CD4-positive, CD25-positive, alpha-beta regulatory T cell (primary cell): ENCODE measurements at places on chromosomes 5 and 9.

DNA sequence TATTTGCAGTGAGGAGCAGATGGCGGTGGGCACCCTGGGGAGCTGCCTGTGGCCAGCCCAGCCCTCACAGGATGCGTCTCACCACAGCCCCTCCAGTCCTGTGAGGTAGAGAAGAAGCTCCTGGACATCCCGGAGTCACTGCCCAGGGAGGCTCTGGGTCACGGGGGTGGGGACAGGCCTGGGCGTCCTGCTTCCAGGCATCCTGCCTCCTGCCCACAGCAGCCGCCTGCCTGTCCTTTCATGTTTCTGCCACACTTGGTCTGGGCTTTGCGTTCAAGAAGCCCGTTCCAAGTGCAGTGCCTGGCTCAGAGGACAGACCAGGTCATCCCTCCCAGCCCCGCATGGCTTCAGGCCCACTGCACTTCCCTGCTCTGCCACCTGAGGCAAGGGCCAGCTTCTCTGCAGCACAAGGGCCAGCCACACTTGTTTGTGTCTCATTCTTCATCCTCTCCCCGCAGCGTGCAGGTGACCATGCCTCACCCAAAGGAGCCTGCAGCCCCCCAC, 38.2 kb downstream of the ZDHHC11B start:
- no peaks in the 10 kb centered on the region for H3K27me3 ChIP-seq
- no peak overlapping the region for H3K27ac ChIP-seq
- no peaks in the 10 kb centered on the region for H3K36me3 ChIP-seq
- H3K4me1 ChIP-seq = no peaks in the 10 kb centered on the region
- no peak for DNase-seq
- no peak overlapping the region for H3K4me3 ChIP-seq

DNA sequence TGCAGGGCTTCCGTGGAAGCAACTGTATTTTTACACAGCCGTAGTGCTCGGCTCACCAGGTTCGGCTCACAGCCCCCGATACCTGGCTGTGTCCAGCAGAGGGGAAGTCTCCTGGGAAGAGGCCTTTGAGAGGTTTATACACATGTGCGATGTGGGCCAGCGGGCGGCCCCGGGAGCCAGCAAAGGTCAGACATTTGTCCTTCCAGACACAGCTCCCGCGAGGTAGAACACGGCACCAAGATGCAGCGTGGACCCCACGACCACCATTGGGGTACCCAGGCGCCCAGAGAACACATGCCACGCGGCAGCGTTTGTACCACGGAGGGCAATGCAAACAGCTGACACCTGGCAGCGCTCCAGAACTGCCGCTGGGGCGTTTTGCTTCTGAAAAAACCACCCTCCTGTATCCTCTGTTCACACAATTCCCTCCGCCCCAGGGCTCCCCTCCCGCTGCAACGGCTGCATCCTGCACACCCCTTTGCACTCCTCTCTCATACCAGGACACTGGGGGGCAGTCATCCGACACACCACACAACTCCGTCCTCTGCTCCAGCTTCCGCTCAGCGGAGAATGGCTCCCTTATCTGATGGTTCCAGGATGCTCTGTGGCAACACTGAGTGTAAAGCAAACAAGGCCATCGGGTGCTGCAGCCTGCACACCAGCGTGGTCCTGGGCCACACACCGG, 235.3 kb downstream of the SYK start:
- no peaks in the 10 kb centered on the region for H3K27me3 ChIP-seq
- H3K27ac ChIP-seq = no peak overlapping the region
- no peaks in the 10 kb centered on the region for H3K36me3 ChIP-seq
- H3K4me1 ChIP-seq = peaks cover 8% of the 10 kb centered on the region
- DNase-seq = peak; percentile 17
- no peak overlapping the region for H3K4me3 ChIP-seq

DNA sequence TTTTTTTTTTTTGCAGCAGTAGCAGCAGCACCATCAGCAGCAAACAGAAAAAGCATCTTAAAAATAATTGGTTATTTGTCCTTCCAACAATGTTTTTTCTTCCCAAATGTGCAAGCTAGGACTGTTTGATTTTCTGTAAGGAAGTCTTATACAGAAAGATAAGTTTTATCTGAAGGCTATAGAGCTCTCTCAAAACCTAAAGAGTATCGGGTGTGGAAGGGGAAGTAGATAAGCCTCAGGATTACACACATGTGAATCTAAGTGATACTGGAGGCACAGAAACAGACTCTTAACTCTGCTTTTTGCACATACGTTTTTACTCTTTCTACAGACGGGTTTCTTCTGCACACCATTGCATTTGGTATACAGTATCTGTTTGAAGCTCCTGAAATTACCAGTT, 184.4 kb upstream of the FTMT start:
- no peaks in the 10 kb centered on the region for H3K27me3 ChIP-seq
- no peaks in the 10 kb centered on the region for H3K36me3 ChIP-seq
- no peak overlapping the region for H3K4me3 ChIP-seq

DNA sequence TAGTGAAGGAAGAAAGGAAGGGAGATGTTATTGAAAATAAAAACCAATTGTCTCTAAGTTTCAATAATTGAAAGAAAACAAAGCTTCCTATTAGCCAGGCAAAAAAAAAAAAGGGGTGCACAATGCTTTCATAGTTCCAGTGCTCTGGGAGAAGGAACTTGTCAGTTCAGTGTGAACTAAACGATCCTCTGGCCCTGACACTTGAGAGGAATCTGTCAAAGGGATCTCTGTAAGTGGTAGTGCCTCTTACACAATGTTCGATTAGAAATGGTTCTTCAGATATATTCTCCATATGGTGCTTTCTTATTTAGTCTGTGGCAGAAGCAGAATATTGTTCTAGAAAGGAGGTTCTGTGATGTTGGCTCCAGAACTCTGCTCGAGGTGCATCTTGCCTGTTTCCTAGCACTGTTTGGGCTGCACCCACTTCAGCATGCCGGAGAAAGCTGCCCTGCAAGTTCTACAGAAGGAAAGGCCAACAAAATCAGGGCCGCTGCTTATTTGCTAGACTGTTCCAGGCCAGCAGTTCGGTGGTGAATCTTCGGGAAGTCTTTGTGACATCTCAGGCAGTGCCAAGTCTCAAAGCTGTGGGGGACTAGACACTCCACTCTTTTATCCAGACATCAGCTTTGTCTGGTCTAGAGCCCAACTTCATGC, 90.9 kb downstream of the PIK3R1 start:
- DNase-seq = no peak
- H3K27me3 ChIP-seq = no peaks in the 10 kb centered on the region
- no peaks in the 10 kb centered on the region for H3K4me1 ChIP-seq
- no peak overlapping the region for H3K4me3 ChIP-seq
- no peak overlapping the region for H3K27ac ChIP-seq

DNA sequence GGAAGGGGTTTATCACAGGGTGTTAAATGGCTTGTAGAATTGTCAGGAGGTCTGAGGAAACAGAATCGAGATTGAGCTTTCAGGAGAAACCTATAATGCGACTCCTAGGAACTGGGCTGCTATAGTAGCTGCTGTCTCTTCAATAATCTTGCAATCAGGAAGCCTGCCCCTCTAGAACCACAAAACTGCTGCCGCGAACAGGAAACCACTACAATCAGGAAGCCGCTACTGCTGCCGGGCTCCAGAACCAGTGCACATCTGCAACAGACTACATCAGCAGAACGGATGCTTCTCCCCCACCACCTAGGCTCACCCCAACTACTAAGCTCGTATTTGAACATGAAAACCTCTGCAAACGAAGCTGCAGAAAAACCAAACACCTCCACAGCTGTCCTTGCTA, 31.6 kb downstream of the TNFSF8 start:
- H3K4me1 ChIP-seq = peaks cover 91% of the 10 kb centered on the region
- H3K27ac ChIP-seq = peak overlapping the region; percentile 64
- H3K4me3 ChIP-seq = peak overlapping the region; percentile 71
- DNase-seq = peak; percentile 66

GRCh38 chr5:56802205-56802604, 13.1 kb upstream of the MAP3K1 start:
- H3K27me3 ChIP-seq = no peaks in the 10 kb centered on the region
- no peaks in the 10 kb centered on the region for H3K36me3 ChIP-seq
- H3K4me3 ChIP-seq = no peak overlapping the region
- H3K27ac ChIP-seq = no peak overlapping the region

GRCh38 chr5:172097356-172097755, 90.7 kb downstream of the STK10 start:
- DNase-seq = no peak
- H3K4me1 ChIP-seq = no peaks in the 10 kb centered on the region
- no peaks in the 10 kb centered on the region for H3K27me3 ChIP-seq
- H3K36me3 ChIP-seq = peaks cover 89% of the 10 kb centered on the region

- no peak overlapping the region for H3K27ac ChIP-seq
- H3K4me3 ChIP-seq = no peak overlapping the region
Observed at GRCh38 chr9:85432599-85432998, 309.2 kb downstream of the AGTPBP1 start.

DNA sequence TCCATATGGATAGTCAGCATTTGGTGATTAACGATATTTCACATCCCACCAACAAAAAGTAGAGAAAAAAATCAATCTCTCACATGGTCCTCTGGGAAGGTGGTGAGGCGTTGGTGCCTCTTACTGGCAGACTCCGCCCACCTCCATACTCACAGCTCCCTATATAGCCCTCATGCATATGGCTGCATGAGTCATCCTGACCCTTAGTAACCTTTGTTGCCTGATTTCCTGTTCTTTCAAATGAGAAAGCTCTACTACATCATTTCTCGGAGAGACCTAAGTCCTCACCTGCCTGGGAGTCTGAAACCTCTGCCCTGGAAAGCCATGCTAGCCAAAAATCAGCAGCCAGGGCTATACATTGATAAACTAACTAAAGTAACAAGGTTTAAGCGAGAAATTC, 33.3 kb upstream of the ABCA1 start:
- peaks cover 9% of the 10 kb centered on the region for H3K4me1 ChIP-seq
- no peak overlapping the region for H3K4me3 ChIP-seq
- peaks cover 10% of the 10 kb centered on the region for H3K27me3 ChIP-seq
- H3K36me3 ChIP-seq = no peaks in the 10 kb centered on the region
- H3K27ac ChIP-seq = no peak overlapping the region

DNA sequence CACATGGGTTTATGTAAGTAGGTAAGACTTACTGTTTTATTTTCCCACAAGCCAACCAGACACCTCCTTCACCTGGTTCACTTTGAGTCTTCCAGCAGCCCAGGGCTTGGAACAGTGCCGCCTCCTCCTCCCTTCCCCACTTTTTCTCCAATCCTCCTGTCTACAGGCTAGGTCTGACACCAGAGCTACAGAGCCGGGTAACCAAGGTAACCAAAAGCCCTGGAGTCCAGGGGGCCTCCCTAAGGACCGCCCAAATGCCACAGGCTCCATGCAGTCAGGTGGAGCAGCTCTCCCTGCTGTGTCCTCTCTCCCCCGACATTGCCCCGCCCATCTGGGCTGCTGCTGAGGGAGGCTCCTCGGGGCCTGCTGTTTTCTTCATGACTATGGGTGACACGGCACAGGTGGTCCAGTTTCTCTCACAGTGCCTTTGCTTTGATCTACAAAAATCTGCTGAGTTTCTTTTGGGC, 138.0 kb upstream of the EFNA5 start:
- no peaks in the 10 kb centered on the region for H3K27me3 ChIP-seq
- H3K4me1 ChIP-seq = no peaks in the 10 kb centered on the region
- H3K36me3 ChIP-seq = no peaks in the 10 kb centered on the region
- no peak overlapping the region for H3K27ac ChIP-seq
- H3K4me3 ChIP-seq = no peak overlapping the region

- no peaks in the 10 kb centered on the region for H3K27me3 ChIP-seq
- H3K4me1 ChIP-seq = no peaks in the 10 kb centered on the region
- no peak overlapping the region for H3K4me3 ChIP-seq
- no peaks in the 10 kb centered on the region for H3K36me3 ChIP-seq
Observed at GRCh38 chr9:110125207-110125751, 82.7 kb downstream of the C9orf152 start.

GRCh38 chr9:2725126-2725525, 7.8 kb downstream of the KCNV2 start:
- no peak for DNase-seq
- H3K27ac ChIP-seq = no peak overlapping the region
- no peaks in the 10 kb centered on the region for H3K27me3 ChIP-seq
- no peak overlapping the region for H3K4me3 ChIP-seq

DNA sequence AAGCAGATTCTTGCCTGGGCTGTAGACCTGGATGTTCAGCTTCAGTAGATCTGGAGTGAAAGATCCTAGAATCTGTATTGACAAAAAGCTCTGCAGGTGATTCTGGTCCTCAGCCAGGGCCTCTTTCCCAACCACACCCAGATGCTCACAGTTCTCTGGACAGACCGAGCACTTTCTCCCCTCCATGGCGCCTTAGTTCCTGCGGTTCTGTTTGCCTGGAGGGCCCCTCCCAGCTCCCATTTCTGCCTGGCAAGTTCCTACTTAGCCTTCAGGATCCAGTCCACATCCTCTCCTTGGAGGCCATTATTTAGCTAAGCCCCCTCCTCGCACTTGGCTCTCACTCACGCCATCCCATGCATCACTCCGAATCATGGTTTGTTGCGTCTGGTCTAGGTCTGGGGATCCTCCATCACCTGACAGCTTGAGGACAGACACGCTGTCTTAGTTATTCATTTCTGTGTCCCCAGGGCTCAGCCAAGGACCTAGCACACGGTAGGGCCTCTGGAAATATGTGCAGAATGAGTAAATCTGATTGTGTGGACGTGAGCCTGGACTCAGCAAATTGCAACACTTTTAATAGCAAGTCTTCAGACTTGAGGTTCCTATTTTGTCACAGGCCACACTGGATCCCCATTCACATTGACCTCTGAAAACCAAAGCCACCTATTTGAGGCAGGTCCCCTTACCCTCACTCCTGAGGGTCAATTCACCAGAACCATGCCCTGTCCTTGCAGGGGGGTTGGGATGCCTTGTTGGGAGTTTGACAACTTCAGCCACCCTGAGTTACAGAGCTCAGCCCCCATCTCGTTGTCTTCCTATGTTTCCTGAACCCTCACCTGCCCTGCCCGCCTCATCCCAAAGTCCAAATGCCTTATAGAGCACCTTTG, 50.7 kb downstream of the COL15A1 start:
- no peak for DNase-seq
- H3K36me3 ChIP-seq = no peaks in the 10 kb centered on the region
- H3K27ac ChIP-seq = no peak overlapping the region

- no peak overlapping the region for H3K4me3 ChIP-seq
- DNase-seq = no peak
- no peaks in the 10 kb centered on the region for H3K27me3 ChIP-seq
- H3K36me3 ChIP-seq = no peaks in the 10 kb centered on the region
- H3K4me1 ChIP-seq = no peaks in the 10 kb centered on the region
Observed at GRCh38 chr9:35136866-35137265, 21.2 kb upstream of the ATOSB start.

DNA sequence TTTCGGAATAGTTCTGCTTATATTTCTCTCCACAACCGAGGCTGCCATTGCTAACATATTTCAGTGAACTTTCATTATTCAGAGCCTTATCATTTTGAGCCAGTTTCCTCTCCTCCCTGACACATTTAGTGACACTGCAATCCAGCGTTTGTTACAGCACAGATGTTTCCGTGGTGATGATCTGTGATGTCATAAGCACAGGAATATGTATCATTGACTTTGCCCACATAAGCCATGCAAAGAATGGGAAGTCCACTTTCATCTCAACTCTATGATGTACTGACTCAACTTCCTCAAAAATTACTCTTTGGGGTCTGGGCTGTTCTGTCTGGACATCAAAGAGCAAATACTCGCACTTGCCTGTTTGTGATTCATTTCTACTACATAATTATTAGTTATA, 291.8 kb downstream of the EBF1 start:
- no peaks in the 10 kb centered on the region for H3K36me3 ChIP-seq
- DNase-seq = no peak
- no peaks in the 10 kb centered on the region for H3K27me3 ChIP-seq
- H3K4me1 ChIP-seq = peaks cover 14% of the 10 kb centered on the region
- H3K4me3 ChIP-seq = no peak overlapping the region
